T-helper 2 cell treated with Interferon-gamma antibody and Interleukin-4, amounts not matched to agents 100 ng/mL and 5 ng/mL, for 36 hours (primary cell): ENCODE measurements at places on chromosomes 4 and X. TPM values are rescaled to one million over a fixed set of nuclear protein-coding genes. Genes with fewer than 3 reads are reported as not detected.

The PNMA6A gene
- total RNA-seq = 0.32 and 0.61 TPM in 2 replicates

The IL2RG gene
- total RNA-seq = 502 and 503 TPM in 2 replicates

The TAF7L gene
- 0.09 and 0.16 TPM in 2 replicates for total RNA-seq

The GAGE12F gene
- not detected in 2 replicates for total RNA-seq

The BEND2 gene
- total RNA-seq = not detected in 2 replicates

The PLXNB3 gene
- total RNA-seq = 1.2 and 1.9 TPM in 2 replicates

The CRMP1 gene
- 0.66 and 0.95 TPM in 2 replicates for total RNA-seq

The UGT2A1 gene
- not detected in 2 replicates for total RNA-seq

The PPARGC1A gene
- total RNA-seq = not detected in 2 replicates

The ALAS2 gene
- total RNA-seq = not detected in 2 replicates

The ZMAT1 gene
- total RNA-seq = 3.7 and 3.8 TPM in 2 replicates

The MCF2 gene
- total RNA-seq = 0.23 and 0.34 TPM in 2 replicates

The MAGEA1 gene
- not detected in 2 replicates for total RNA-seq

The MYOZ2 gene
- total RNA-seq = not detected in 2 replicates

The LONRF3 gene
- total RNA-seq = 0.14 TPM in 1 of 2 replicates, not detected in the other

The FGA gene
- not detected in 2 replicates for total RNA-seq

The ZIC3 gene
- total RNA-seq = not detected in 2 replicates

The MFAP3L gene
- 0.18 and 0.48 TPM in 2 replicates for total RNA-seq

The ERCC6L gene
- total RNA-seq = 10.8 and 11.4 TPM in 2 replicates

The BST1 gene
- 1.5 and 2.0 TPM in 2 replicates for total RNA-seq
